Substantia nigra (tissue), 51 donors: ENCODE measurements at places on chromosomes 12 and 14.

GRCh38 chr14:41549821-41550607 is 56.7 kb upstream of the LRFN5 start:
- no peak for DNase-seq

GRCh38 chr12:124520265-124520701 is 47.1 kb downstream of the NCOR2 start:
- no peak for DNase-seq

DNA sequence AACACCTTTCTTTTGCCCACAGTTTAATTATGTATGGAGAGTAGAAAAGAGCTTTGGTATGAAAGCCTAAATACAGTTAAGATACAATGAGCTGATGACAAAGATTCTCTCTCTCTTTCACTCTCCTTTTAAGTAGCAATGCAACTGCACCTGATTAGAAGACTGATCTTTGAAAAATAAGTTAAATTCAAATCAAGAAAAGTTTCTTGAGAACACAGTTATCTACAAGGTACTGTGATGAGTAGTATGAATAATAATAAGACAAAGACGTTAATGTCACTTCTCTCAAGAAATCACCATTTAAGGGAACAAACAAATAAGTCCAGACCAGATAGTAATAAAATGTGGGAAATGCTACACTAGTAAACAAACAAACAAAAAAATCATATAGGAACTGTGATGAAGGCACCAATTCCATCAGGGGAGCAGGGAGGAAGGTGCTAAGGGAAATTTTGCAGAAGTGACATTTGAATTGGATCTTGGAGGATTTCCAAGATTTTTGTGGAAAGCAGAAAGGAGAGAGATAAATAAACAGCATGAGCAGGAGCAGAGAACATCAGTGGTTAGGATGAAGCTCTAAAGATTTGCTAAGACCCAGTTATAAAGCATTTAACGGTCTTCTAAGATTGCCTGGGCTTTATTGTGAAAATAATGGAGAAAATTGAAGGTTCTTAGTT is 65.2 kb upstream of the STK38L start:
- DNase-seq: no peak

DNA sequence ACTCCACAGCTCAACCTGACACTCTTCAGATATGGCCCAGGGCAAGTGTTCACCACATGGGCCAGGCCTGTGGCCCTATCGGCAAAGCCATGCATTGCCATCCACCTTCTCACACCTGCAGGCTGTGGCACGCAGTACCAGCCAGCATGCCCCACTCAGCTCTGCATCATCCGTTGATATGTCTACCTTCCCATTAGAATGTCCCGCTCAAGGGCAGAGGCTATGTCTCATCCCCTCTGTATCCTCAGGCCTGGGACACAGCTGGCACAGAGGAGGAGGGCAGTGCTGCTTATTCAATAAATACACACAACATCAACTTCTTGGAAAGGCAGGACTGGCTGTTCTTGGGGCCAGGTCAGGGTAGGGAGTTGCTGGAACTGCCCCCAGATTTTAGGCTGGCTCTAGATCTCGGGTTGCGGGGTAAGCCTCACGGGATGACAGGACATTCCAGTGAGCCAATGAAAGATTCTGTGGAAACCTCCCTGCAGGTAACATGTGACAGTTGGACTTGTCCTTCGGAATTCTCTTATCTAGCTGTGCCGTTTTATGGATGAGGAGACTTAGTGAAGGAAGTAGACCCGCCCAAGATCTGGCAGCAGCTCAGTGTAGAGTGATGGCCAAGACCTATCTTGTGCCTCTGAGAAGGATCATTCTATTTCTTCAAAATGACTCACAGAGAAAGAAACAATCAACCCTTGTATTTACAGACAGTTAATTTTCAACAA is 25.6 kb downstream of the SYNE3 start:
- no peak for DNase-seq

DNA sequence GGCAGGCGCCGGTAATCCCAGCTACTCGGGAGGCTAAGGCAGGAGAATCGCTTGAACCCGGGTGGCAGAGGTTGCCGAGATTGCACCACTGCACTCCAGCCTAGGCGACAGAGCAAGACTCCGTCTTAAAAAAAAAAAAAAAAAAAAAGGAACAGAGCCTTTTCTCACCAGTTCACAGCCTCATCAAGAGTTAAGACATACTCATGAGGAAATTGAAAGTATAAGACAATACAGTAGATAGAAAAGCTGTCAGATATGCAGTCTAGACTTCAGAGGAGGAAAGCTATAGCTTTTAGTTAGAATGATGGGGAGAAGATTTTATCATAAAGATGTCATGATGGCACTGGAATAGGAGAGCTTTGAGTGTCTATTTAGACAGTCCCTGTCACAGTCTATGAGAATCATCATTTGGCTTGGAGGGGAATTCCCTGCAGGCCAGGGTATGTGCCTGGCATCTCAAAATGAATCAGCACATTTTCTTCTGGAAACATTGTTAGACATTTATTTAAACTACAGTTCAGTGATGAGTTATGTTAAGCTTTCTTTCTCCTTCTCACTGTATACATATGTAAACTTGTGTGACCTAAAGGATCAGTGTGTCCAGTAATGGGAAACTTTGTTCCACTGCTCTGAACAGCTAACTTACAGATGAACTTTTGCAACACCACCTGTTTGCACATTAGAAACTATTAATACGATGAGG is 2.9 kb upstream of the RAB35 start:
- DNase-seq: no peak

DNA sequence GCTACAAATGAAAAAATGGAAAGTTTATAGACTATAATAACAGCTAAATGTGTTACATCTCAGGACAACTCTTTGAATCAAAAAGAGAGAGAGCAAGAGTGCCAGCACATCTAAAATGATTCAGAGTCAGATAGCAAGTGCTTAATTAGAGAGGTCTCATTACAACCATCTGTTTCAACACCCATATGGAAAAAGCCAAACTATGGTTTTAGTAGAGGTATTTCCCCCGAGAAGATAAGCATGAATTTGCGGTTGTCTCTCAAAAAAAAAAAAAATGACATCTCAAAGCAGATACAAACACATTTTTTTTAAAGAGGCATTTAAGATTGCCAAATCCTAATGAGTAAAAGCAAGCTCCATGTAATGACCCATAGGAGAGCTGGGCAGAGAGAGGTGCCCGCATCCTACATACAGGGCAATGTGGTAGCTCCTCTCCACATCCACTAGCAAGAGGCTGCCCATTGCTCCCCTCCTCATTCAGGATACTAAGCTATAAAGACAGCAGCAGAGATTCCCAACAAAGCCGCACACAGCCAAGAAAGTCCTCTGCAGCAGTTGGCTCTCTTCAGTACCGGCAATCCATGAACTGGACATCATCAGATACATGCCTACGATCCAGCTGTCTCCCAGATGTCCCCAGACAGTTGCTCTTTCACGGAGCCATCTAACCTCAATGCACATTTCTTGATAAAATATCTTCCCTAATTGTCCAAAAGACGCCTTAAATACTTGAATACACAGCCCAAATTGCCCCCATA is 100.4 kb downstream of the EFCAB11 start:
- DNase-seq: no peak

DNA sequence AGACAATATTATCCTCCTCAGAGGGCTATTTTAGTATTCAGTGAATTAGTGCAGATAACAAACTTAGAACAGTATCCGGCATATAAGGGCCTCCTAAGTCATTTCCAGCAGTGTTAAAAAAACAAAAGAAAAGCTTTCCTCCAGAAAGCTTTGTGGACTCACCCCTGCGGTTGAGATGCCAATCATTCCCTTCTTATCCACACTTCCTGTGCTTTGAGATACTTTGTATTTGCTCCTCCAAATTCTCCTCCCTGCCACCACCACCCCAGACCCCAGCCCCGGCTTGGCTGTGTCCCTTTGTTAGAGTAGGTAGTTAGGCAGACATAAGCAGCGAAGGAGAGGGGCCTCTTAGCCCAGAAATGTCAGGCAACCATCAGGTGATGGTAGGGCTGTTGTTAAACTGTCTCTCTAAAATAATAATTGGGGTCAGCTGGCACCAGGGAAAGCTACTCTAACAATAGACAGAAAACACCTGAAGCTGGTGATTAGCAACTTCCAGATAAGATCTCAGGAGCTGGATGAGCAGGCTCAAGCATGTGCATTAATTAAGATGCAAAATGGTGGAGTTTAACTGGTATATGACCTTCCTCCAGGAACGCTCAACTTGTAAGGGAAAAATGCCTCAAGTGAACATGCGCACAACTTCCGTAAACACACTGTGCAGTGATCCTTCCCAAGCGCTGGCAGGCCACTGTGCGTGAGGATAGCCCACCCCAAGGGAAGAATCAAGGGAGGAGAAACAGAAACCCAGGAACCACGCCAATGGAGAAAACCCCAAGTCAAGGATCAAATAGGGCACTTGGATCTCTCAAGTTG is 152.1 kb upstream of the EEA1 start:
- no peak for DNase-seq

DNA sequence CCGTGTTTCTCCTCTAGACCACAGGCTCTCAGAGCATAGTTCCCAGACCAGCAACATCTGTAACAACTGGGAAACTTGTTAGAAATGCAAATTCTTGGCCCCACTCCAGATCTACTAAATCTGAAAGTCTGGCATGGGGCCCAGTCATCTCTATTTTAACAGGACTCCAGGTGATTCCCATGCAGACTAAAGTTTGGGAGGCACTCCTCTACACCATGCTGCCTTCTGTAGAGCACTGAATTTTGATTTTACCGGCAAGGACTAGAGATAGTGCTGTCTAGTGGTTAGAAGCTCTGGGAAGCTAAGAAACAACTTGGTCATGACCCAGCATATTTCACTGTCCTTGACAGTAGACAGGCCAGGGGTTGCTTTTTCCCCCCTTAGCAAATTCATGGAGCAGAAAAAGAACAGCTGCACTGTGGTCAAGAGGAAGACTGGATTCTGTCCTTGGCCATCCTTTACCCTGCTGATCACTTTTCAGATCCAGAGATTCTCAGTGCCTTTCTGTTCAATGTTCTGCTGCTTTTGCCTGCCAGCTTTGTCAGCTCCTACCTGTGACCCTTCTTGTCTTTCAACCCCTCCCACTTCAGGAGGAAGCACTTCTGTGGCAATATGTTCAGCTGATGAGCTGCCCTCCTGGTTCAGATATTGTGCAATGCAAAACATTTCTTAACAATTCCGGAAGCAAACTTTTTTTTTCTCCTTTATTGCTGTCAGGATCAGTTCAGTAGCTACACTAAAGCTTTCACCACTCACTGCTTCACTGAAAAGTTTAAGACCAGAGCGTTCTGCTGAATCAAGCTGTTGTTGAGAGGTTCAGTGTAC is 133.8 kb upstream of the NUDT4 start:
- no peak for DNase-seq

DNA sequence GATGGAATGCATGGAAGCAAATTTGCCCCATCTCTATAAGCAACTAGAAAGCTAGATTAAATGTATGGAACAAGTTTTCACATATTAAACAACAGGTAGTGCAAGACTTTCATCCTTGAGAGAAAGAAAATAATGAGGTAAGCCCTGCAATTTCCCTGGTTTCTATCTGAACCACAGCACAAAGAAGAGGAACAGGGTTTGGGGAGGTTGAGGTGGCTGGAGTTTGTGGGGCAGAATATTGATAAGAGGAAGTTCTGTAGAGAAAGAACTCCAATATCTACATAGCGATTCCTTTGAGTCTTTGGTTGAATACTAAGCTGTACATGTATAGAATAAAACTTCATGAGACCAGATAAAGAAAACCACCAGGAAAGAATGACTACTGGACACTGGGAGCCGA is 96.3 kb upstream of the CCND2 start:
- no peak for DNase-seq

- peak; percentile 40 for DNase-seq
These were observed at the start of gene MSRB3 for GRCh38 chr12:65278576-65279368. TSS of gene MSRB3 (plus strand) at chr12:65278683. CDS start at chr12:65308580, 29,897 bp downstream.

DNA sequence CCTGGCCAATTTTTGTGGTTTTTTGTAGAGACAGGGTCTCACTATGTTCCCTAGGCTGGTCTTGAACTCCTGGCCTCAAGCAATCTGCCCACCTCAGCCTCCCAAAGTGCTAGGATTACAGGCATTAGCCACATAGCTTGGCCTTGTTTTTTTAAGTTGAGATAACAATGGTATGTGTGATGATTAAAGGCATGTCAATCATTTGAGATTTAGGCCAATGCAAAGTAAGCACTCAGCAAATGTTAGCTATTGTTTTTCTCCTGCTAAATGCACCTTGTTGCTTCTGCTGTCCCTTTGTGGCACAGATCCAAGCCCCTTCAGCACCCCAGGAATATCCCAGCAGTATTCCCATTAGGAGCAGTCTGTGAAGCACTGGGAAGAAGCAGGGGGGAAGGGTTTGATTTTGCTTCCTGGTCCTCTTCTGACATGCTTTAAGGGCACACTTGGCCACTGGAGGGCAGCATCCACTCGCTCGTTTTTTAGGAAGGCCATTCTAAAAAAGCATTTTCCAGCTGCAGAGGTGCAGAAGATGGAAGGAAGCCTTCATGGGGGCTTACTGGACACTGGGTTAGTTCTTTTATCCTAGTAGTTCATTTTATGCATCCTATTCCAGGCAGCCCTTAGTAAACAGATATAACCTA is 70.2 kb upstream of the ZFP36L1 start:
- no peak for DNase-seq

- no peak for DNase-seq
These were observed 1.5 kb downstream of the WNT10B start for GRCh38 chr12:48969833-48970701.

DNA sequence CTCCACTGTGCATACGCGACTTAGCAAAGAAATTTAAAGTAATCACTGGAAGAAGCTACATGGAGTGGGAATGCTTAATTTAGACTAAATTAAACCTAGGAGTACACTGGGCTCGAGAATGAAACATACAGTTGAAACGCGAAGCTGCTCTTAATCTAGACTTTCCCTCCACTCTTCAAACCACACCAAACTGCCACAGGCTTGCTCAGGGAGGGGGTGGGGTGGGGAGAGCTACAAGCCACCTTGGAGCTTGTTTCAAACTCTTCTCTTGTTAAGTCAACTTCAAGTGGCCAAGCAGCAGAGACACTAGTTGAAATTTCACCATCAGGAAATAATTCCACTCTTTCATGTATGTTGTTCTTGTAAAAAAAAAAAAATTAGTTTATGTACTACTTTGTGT is 69.9 kb downstream of the SLC38A1 start:
- DNase-seq: no peak

DNA sequence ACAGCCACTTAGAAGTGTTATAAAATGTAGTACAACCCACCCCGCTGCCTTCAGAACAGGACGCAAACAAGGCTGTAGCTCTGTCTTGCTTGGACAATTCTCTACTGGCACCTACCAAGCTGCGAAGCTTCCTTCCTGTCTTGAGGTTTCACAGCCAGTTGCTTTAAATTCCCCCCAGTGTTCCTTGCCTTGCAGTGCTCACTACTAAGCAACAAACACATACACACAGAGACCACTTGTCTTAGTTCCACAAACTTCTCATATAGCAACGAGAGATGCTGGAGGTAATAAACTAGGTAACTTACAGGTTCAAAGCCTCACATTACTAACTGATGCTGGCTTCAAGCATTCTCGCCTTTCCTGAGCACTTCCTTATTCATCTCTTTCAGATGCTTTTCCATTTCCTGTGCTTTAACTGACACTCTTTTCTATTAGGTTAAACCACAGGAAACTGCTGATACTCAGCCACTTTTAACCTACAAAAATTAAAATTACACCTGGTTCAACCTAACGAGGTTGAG is 91.5 kb upstream of the PTGDR start:
- DNase-seq: no peak
